ENCODE measurements at places on chromosomes 1 and 21.

- DNase-seq, result no peak
Measured at GRCh38 chr1:12255913-12256312, 26.1 kb downstream of the VPS13D start.

DNA sequence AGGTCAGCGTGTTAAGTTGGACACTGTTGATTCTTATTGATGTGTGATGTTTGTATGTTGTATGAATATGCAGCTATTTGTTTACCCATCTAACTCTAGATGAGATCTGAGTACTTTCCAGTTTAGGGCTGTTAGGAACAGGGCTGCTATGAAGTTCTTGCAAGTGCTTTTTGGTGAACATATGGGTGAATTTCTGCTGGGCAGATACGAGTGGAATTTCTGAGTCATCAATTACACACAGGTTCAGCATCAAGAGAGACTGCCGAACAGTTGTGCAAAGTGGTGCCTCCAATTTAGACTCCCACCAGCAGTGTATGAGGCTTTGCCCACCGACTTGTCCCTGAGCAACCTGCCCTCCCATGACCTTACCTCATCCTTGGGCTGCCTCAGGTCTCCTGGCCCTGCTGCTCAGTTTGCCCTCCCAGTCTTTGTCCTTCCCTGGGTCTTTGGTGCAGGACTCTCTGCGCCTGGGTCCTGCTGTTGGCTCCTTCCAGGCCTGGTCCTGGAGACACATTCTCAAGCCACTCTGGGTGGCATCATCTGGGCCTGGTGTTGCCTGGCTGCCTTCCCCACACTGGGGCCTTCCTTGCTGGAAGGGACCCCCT lies 343.6 kb downstream of the PTPRU start:
- no peak for DNase-seq

DNA sequence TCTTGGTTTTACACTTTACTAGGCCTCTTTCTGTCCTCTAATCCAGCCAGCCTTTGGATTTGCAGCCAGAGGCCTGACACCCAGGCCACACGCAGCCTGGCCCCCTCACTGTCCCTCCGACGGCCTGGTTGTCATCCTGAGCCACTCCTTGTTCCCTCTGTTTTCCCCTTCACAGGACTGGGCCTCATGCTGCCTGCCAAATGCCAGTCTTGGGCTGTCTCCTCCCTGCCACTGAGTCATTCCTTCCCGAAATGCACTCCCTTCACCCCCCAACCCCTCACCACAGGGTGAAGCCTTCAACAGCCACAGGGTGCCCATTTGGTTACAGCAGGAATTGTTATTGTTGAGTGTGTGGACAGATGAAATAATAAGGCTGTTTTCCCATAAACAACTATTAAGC lies 21.3 kb downstream of the ACOT11 start:
- DNase-seq, result no peak

- DNase-seq, result no peak
Measured at GRCh38 chr1:155715777-155716176, 26.9 kb downstream of the DAP3 start.

GRCh38 chr1:97163591-97164275 lies 442.1 kb downstream of the PTBP2 start:
- DNase-seq, result no peak

DNA sequence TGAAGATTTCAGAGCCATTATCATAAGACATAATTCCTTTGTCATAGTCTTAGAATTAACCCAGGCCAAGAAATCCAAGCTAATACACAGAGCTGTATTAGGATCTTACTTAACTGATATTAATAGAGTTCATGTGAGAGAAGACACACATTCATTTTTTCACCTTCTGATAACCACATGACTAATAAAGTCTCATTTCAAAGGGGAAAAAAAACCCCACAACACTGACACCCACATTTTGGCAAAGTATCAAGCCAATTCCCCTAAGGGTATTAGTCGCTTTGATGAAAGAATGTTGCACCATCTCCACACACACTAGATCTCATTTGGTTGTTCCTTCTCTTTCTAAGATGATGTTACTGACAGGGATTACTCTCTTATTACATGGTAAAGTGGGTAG lies 344.4 kb upstream of the ESRRG start:
- DNase-seq, result no peak

DNA sequence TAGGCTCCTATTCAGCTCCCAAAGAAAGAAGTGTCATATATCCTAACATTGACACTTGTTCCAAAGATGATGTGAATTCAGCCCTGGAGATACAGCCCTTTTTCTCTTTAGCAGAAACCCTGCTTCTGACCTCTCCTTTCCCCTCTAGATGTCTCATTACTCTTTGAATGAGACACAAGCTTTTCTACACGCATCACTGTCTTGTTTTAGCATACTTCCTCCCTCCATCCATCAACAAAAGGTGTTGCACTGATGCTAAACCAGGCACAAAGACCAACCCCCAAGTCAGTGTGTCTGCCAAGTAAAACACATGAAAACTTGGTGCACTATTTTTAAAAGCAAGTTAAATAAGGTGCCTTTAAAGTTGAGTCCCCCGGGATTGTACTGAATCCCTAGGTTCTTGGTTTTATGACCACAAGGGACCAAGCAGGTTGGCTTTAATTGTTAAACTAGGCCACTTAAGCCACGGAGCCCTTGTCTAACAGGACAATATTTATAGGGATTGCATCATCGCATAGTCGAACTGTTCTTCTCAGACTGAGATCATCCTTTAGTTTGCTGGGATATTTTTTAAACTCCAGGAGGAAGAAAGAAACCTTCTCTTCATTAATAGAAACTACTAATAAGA lies 101.0 kb upstream of the GUCA2B start:
- DNase-seq, result no peak

- DNase-seq, result no peak
Measured at GRCh38 chr21:46003575-46004007, 22.0 kb downstream of the COL6A1 start.

DNA sequence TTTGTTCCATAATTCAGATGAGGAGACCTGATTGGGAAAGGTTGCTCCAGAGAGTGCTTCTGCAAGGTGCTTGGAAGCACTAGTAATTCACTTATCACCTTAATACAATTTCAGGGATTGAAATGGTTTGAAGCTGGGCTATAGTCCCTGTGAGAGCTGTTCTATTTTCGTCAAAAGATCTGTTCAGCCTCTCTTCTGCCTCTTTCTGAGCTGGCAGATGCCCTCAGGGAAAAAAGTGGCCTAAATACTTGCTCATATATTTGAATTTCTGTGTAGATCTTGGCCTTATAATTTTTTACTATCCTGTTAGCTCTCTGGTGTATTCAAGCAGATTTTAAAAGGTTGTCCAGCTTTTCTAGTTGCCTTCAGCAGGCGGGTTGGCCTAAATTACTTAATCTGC lies 22.3 kb downstream of the C1orf146 start:
- DNase-seq, result no peak

GRCh38 chr1:156083800-156084790 lies 1.8 kb upstream of the MEX3A start:
- DNase-seq, result no peak

GRCh38 chr21:42461881-42462877 lies 33.8 kb downstream of the RSPH1 start:
- no peak for DNase-seq

- peak; percentile 71 for DNase-seq
Measured at GRCh38 chr1:66436378-66437135, 97.4 kb upstream of the SGIP1 start.

- DNase-seq, result no peak
Measured at GRCh38 chr1:155137154-155137949, 1.7 kb downstream of the SLC50A1 start.

DNA sequence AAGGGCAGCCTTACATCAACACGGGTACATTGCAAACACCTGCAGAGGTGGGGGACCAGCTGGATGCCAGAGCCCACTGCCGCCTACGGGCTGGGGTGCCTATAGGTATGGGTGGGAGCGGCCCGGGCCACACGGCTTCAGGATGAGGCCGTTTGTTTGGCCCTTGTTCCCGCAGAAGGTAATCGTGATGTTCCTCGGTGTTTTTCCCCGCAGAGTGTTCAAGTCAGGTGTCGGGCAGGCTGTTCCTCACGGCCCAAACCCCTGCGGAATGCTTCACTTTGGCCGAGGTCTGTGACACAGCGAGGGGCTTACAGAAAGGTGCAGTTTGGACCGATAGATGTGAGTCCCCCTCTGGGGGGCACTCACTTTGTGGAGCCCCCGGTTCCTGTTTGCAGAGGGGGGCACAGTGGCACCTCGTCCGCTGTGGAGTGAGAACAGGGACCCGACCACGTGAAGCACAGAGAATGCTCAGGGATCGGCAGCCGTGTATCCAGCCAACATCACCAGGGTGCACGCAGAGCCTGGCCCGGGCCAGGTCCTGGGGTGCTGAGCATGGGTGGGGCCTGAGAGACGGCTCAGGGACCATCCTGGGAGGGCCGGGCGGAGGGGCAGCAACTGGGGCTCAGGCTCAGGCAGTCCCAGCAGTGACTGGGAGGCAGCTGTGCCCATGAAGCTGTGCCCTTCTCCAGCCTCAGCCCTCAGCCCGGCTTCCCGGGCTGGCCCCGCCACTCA lies 453 bp upstream of the TTLL10 start:
- DNase-seq, result no peak

GRCh38 chr1:185528084-185528676 lies 206.0 kb upstream of the HMCN1 start:
- no peak for DNase-seq

Data from CD4-positive, alpha-beta T cell treated with Interleukin-2 at 100 ng/mL for 4 hours (primary cell).